ENCODE measurements at places on chromosomes 2 and 18. TPM values are rescaled to one million over a fixed set of nuclear protein-coding genes. Genes with fewer than 3 reads are reported as not detected.
A peak's percentile ranks its signal among the peaks of the same experiment; 100 is the strongest.

Gene TBR1
- not detected for total RNA-seq

DNA sequence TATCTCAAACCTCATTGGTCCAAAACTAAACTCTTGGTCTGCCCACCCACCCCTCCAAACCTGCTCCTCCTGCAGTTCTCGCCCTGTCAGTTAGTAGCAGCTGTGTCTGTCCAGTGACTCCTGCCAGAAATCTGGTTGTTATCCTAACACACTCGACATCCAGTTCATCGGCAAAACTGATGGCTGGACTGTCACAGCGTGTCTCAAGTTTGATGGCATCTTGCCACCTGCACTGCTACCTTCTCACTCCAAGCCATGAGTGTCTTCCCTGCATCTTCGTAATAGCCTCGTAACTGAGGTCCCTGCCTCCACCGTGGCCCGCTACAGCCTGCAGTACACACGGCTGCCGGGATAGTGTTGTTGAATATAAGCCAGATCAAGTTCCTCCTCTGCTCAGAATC, 470.1 kb upstream of the RAB12 start:
- no peaks in the 10 kb centered on the region for H3K36me3 ChIP-seq
- H3K4me1 ChIP-seq, result peaks cover 2% of the 10 kb centered on the region
- DNase-seq, result no peak
- no peak overlapping the region for H3K4me3 ChIP-seq
- H3K27ac ChIP-seq, result no peak overlapping the region

Gene GALR1
- not detected for total RNA-seq

GRCh38 chr2:191983591-191983990, 136.7 kb upstream of the CAVIN2 start:
- H3K27ac ChIP-seq, result no peak overlapping the region
- H3K36me3 ChIP-seq, result no peaks in the 10 kb centered on the region
- H3K27me3 ChIP-seq, result peaks cover 1% of the 10 kb centered on the region
- DNase-seq, result no peak
- no peak overlapping the region for H3K4me3 ChIP-seq

Gene TMEM198
- total RNA-seq, result 3.4 TPM

DNA sequence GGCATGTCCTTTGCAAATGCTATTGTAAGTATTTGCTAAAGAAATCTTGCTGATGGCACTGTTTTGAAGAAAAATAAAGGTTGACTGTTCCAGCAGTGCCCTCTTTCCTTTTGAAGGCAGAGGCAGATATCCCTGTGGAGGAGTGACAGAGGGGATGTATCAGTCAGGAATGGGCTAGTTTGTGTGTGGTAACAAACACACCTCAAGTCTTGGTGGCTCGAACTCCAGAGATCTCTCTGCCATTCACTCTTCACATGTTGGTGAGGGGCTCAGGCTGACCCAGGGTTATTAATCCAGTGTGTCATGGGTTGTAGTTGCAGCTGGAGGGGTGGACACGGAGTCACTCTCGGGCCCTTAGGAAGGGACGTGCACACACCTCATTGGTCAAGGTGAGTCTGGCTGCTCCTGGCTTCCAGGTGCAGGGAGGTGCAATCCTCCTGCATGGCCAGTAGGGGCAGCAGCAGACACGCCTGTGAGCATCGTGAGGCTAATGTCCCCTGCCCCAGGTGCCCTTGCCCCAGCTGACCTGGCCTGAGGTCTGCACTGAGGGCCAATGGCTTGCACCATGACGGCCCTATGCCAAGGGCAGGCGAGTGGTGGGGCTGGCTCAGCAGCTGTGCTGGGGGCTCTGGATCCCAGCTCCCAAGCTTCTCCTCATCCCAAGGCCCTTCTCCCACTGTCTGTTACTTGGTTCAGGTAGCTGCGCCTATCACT, 146.5 kb downstream of the ASB1 start:
- peak; percentile 67 for DNase-seq
- H3K27ac ChIP-seq, result no peak overlapping the region
- H3K36me3 ChIP-seq, result no peaks in the 10 kb centered on the region
- no peak overlapping the region for H3K4me3 ChIP-seq
- no peaks in the 10 kb centered on the region for H3K4me1 ChIP-seq

- no peak overlapping the region for H3K27ac ChIP-seq
- H3K4me1 ChIP-seq, result peaks cover 27% of the 10 kb centered on the region
- peaks cover 57% of the 10 kb centered on the region for H3K27me3 ChIP-seq
- no peak for DNase-seq
These were observed 6.3 kb downstream of the NRP2 start for GRCh38 chr2:205688417-205689200.

DNA sequence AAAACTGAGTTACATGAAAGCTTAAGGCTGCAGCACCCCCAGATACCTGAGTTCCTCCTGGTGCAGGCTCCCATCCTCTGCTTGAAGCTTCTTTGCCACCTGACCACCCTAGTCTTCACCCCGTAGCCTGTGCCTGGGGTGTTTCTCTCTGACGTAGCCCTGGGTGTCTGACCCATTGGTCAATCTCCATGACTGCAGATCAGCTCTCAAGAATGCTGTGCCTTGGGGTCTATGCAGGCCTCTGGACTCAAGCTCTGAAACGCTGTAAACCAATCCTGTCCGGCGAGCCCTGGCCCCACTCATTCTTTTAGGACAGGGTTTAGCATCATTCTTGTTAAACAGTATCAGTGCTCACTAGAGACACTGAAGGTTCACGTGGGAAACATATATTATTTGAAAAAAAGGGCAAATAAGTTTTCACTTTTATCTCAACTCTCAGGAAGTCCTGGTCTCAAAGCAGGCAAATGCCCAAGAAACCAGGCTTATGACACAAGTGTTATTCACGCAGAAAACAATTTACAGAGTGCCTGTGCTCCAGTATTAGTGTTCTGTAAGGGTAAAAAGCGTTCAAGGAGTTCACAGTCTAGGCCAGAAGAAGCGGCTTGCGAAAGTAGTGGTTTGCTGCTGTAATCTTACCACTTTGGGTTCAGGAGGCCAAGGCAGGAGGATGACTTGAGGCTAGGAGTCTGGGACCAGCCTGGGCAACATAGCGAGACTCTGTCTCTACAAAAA, 22.8 kb upstream of the PPP4R1 start:
- no peak for DNase-seq
- no peaks in the 10 kb centered on the region for H3K4me1 ChIP-seq
- H3K27ac ChIP-seq, result no peak overlapping the region
- no peak overlapping the region for H3K4me3 ChIP-seq
- peaks cover 1% of the 10 kb centered on the region for H3K27me3 ChIP-seq

- no peak for DNase-seq
- no peak overlapping the region for H3K27ac ChIP-seq
- no peaks in the 10 kb centered on the region for H3K27me3 ChIP-seq
- H3K4me1 ChIP-seq, result no peaks in the 10 kb centered on the region
- no peak overlapping the region for H3K4me3 ChIP-seq
These were observed 207.4 kb downstream of the FHOD3 start for GRCh38 chr18:36504928-36505327.

- H3K36me3 ChIP-seq, result no peaks in the 10 kb centered on the region
- H3K4me1 ChIP-seq, result no peaks in the 10 kb centered on the region
- no peak overlapping the region for H3K27ac ChIP-seq
These were observed 462.4 kb upstream of the ACVR2A start for GRCh38 chr2:147382322-147382948.

Gene ALPP
- not detected for total RNA-seq

DNA sequence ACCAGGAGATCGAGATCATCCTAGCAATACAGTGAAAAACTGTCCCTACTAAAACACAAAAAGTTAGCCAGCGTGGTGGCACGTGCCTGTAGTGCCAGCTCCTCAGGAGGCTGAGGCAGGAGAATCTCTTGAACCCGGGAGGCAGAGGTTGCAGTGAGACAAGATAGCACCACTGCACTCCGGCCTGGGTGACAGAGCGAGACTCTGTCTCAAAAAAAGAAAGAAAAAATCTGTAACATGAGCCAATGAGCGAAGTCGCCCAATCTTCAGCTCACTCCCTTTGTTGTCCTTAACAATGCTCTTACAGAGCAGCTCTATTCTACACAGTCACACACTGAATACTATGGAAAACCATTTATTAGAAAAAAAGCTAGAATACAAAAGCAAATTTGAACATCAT, 22.0 kb downstream of the FAM98A start:
- H3K27ac ChIP-seq, result no peak overlapping the region
- H3K27me3 ChIP-seq, result no peaks in the 10 kb centered on the region
- peaks cover 3% of the 10 kb centered on the region for H3K36me3 ChIP-seq
- DNase-seq, result no peak

DNA sequence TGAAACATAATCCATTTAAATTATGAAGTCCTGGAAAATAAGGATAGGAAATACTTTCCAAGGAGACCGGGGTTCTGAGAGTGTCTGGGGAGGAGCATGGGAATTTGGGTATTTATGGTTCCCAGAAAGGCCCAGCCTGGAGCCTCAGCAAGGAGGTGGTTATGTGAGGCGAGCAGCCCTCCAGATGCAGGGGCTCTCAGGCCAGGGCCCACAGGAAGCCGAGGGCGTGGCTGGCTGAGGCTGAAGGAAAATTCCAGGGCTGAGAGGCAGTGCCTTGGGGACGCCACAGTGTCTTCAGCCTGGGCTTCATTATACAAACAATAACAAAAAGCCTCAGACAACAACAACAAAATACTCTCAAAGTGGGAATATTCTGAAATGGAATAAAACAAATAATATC, 86.9 kb upstream of the SERPINE2 start:
- no peak overlapping the region for H3K4me3 ChIP-seq
- H3K4me1 ChIP-seq, result no peaks in the 10 kb centered on the region
- no peak overlapping the region for H3K27ac ChIP-seq
- H3K36me3 ChIP-seq, result no peaks in the 10 kb centered on the region
- DNase-seq, result no peak

DNA sequence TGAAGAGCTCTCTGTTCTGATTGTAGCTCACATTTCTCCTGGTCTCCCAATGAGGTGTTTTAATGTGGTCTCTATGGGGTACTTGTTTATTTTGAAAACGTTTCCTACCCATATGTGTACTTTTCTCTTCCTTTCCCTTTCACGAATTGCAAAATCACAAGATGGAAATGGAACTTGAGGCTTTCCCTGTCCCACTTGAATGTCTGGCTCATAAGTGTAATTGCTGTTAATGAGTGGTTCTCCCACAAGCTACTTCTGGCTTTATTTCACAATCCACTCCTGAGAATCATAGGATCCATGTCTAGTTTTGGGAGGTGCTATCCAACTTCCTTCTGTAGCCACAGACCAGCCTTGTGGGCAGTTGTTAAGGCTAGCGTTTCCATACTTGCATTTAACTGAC, 81.1 kb upstream of the CAVIN2 start:
- H3K27ac ChIP-seq, result no peak overlapping the region
- H3K4me1 ChIP-seq, result no peaks in the 10 kb centered on the region
- H3K27me3 ChIP-seq, result peaks cover 23% of the 10 kb centered on the region
- no peak overlapping the region for H3K4me3 ChIP-seq
- DNase-seq, result no peak

- H3K27me3 ChIP-seq, result no peaks in the 10 kb centered on the region
- H3K4me1 ChIP-seq, result peaks cover 53% of the 10 kb centered on the region
- H3K4me3 ChIP-seq, result peak overlapping the region; percentile 75
- H3K36me3 ChIP-seq, result peaks cover 36% of the 10 kb centered on the region
- H3K27ac ChIP-seq, result no peak overlapping the region
These were observed 3.7 kb downstream of the MALT1 start for GRCh38 chr18:58674863-58675472.

- H3K4me1 ChIP-seq, result no peaks in the 10 kb centered on the region
- H3K27ac ChIP-seq, result no peak overlapping the region
- no peak overlapping the region for H3K4me3 ChIP-seq
- H3K36me3 ChIP-seq, result no peaks in the 10 kb centered on the region
These were observed 100.6 kb upstream of the SMIM21 start for GRCh38 chr18:75527848-75528685.

- H3K27me3 ChIP-seq, result no peaks in the 10 kb centered on the region
- DNase-seq, result no peak
- H3K27ac ChIP-seq, result no peak overlapping the region
- H3K4me3 ChIP-seq, result no peak overlapping the region
- no peaks in the 10 kb centered on the region for H3K36me3 ChIP-seq
- no peaks in the 10 kb centered on the region for H3K4me1 ChIP-seq
These were observed 260.4 kb downstream of the SLC4A3 start for GRCh38 chr2:219887870-219888269.

GRCh38 chr2:136448432-136448831, 316.9 kb upstream of the THSD7B start:
- H3K4me1 ChIP-seq, result no peaks in the 10 kb centered on the region
- H3K27ac ChIP-seq, result no peak overlapping the region
- no peak for DNase-seq
- H3K4me3 ChIP-seq, result no peak overlapping the region

Gene CIDEA
- not detected for total RNA-seq

- H3K27me3 ChIP-seq, result no peaks in the 10 kb centered on the region
- H3K27ac ChIP-seq, result no peak overlapping the region
- DNase-seq, result no peak
- peaks cover 8% of the 10 kb centered on the region for H3K4me1 ChIP-seq
These were observed 10.2 kb downstream of the FECH start for GRCh38 chr18:57576316-57576715.

Gene IL37
- total RNA-seq, result not detected

- H3K4me3 ChIP-seq, result no peak overlapping the region
- DNase-seq, result no peak
- H3K27me3 ChIP-seq, result peaks cover 15% of the 10 kb centered on the region
- H3K27ac ChIP-seq, result no peak overlapping the region
These were observed 50.8 kb downstream of the GBX2 start for GRCh38 chr2:236117401-236117800.

Gene FOXI3
- not detected for total RNA-seq

Gene IL36B
- total RNA-seq, result not detected

GRCh38 chr2:223634238-223634637, 32.1 kb upstream of the SCG2 start:
- no peaks in the 10 kb centered on the region for H3K4me1 ChIP-seq
- H3K36me3 ChIP-seq, result no peaks in the 10 kb centered on the region
- no peak overlapping the region for H3K27ac ChIP-seq
- DNase-seq, result no peak
- H3K27me3 ChIP-seq, result no peaks in the 10 kb centered on the region
- no peak overlapping the region for H3K4me3 ChIP-seq

Gene FN1
- total RNA-seq, result 1.0 TPM

Gene ASB18
- not detected for total RNA-seq

GRCh38 chr18:58980991-58981390, 116.3 kb downstream of the ZNF532 start:
- no peak for DNase-seq
- no peak overlapping the region for H3K4me3 ChIP-seq
- no peaks in the 10 kb centered on the region for H3K4me1 ChIP-seq
- H3K27me3 ChIP-seq, result peaks cover 3% of the 10 kb centered on the region
- no peaks in the 10 kb centered on the region for H3K36me3 ChIP-seq
